ENCODE measurements at places on chromosomes 6 and 20.

DNA sequence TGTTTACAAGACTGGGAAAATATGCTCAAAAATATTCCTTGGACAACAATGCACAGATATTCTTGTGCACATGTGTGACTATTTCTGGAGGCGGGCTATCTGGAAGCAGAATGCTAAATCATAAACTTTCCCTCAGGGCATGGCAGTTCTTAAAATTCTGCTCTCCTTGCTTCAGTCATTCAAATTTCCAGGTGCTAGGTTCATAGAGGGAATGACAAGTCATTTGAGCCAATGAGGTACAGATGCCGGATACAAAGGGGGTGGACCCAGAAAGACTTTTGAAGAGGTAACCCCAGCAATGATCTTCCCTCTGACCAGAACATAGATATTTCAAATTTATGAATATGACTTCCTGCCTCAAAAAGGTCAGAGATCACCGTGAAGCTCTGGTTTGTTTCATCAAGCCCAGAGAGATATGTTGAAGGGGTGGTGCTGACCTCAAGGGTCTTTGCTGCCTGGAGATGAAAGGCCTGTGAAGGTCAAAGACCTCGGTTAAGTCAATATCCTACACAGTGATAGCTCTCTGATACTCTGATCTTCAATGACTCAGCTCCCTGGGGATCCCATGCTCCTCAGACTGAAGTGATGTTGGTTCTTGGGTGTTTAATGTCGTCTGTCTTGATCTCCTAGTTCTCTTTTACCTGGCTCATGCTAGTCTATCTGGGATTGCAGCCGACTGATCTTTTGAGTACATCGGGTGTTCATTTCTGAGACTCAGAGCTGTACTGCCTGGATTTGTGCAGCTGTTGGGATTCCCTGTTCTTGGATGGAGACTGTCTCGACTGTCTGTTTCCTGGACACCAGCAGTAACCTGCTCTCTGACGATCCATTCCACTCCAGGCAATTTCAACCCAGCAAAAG, 47.5 kb upstream of the TSHZ2 start:
- no peak for DNase-seq

DNA sequence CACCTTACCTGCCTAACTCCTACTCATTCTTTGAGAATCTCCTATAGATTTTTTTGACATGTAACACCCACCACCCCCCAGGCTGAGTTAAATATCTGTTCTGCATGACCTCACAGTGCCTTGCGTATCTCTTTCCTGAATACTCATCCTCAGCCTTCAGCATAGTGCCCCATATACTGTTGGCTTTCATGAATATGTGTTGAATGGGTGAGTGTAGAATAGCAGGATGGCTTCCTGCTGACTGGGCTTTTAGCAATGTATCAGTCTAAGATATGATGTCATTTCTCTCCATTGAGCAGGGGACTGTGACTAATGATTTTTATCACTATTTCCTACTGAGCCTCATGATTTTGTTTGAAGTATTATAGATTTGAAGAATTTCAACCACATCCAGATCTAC, 361.6 kb upstream of the MARCKS start:
- no peak for DNase-seq

DNA sequence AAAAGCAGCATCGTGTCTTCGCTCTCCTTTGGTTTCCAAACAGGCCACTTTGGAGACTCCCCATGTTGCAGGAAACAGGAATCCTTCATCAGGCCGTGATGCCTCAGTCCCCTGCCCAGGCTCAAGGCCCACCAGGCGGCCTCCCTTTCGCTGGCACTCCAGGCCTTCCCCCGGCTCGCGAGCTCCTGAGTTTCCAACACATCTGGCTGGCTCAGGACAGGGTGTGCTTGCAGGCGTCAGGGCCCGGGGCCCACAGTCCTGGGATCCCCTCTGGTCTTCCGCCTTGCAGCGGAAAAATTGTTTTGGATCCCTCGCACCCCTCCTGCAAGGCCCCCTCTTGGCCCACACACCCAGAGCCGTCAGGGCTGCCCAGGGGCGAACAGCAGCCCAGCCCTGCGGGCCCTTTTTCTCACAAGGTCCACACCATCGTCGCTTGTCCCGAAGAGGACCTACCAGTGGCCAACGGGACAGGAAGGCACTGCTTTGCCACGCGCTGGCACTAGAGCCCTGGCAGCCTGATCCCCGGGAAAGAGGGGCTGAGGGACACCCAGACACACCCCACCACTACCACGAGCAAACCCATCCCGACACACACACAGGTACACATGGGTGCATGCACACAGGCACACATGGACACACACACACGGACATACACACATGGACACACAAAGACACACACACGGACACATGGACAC, 1930.9 kb upstream of the DEFB115 start:
- DNase-seq = no peak

- no peak for DNase-seq
Measured at GRCh38 chr6:46789434-46790354, 3.5 kb upstream of the MEP1A start.
